NCI-H446 (cell line): ENCODE measurements at places on chromosomes 1 and 21.

DNA sequence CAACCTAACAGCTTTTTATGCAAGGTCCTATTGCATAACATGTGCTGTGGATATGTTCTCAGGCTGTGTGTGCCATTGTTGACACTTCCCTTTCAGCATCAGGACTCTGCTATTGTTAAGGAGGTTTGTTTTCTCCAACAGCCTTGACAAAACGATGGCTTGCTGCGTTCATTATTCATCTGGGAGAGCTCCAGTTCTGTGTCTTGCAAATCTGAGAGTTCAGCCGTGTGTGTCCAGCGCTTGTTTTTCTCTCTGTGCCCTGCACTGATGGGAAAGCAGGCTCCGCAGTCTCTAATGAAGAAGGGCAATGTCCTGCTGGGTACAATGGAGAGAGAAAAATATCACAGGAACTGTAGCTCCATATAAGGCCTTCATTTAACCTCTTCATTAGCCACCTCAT, 63.7 kb downstream of the CLDN17 start:
- DNase-seq: no peak

DNA sequence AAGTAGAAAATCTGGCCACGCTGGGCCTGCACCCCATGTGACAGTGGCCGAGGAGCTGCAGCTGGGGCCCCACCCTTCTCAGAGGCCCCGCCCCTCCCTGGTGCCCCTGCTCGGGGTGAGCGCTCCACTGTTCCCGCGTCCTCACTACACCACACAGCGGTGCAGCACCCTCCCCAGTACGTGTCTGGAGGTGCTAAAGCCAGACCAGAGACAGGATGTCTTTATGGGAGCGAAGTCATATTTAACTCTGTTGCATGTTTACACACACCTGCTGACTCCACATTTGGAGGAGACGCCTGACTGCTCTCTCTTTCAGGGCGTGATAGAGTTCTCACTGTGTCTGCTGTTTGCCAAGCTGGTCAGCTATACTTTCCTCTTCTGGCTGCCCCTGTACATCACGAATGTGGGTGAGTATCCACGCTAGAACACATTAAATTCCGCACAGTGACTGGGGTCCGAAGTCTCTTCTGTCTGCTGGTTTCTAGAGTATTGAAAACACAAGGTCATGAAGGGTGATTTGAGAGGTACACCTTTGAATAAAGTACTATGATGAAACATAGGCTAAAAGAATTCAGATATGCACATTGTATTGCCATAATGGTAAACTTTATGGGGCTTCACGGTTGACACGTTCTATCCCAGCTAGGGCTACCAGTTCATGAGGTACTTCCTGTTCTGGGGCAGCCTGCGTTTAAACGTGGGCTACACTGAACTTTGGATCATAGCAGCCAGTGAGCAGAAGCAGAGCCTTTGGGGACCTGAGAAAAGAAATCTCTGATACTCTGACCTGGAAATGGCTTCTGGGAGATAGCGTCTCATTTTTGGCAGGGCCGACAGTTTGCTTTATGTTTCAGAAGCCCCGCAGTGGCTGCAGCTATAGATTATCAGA, 48.4 kb downstream of the SLC37A1 start:
- no peak for DNase-seq

GRCh38 chr1:235637756-235638534, 11.6 kb downstream of the GNG4 start:
- DNase-seq: no peak

- DNase-seq: no peak
These were observed 16.3 kb upstream of the IL10 start for GRCh38 chr1:206788487-206789050.

GRCh38 chr1:92188436-92189255, 29.1 kb upstream of the C1orf146 start:
- DNase-seq: no peak

GRCh38 chr1:180213401-180214170, 16.5 kb upstream of the LHX4 start:
- no peak for DNase-seq
